ENCODE measurements at places on chromosomes 5 and 9.

DNA sequence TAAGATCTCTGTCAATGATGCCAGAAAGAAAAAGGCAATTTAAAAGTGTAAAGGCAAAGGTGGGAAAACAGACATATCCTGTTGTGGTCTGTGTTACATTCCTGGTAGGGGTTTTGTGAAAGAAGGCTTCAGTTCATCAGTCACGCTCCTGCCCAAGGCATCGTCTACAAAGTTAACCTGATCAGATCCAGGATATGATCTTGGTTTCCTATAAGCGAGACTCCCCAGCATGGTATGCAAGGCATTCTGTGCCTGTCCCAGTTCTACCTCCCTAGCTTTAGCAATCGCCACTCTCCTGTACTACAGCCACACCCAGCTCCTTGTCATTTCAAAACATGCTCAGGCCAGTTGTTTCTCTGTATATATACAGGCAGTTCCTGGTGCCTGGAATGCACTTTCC, 58.0 kb upstream of the PTPN3 start:
- no peak for DNase-seq

DNA sequence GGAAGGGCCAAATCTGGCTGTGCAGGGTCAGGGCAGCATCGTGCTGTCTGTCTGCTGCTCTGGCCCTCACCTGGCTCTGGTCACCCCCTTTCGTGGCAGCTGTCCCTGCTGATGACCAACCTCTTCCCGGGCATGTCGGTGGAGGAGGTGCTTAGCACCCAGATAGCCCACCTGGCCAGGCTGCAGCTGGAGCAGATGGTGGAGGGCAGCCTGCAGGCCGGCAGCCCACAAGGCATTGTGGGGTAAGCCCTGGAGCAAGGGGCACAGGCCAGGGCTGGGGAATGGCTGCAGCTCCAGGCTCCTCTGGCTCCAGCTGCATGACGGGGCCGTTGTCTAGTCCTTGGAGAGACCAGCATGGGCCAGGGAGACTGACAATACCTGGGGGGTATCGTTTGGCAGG, 8.2 kb downstream of the TOR2A start:
- no peak for DNase-seq

GRCh38 chr9:34034698-34035065, 14.0 kb downstream of the UBAP2 start:
- no peak for DNase-seq

- no peak for DNase-seq
Measured at GRCh38 chr9:137006116-137007003, 10.0 kb upstream of the CLIC3 start.

DNA sequence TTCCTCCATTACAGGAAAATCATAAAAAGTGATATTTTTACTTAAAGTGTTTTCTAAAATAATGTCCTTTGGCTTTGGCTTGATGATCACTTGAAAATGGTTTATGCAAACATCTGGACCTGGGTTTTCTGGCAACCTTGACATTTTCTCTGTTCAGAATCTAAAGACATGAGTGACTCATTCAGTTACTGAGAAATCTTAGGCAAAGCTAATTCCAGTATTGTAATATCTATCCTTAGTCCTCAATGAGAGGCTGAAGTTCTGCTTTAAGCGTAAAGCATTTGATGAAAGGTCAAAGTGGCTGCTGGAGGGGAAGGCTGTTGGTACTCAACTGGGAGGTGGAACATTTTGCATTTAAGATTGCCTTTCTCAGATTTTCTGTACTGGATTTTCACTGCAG, 2.3 kb downstream of the MAN2A1 start:
- no peak for DNase-seq

DNA sequence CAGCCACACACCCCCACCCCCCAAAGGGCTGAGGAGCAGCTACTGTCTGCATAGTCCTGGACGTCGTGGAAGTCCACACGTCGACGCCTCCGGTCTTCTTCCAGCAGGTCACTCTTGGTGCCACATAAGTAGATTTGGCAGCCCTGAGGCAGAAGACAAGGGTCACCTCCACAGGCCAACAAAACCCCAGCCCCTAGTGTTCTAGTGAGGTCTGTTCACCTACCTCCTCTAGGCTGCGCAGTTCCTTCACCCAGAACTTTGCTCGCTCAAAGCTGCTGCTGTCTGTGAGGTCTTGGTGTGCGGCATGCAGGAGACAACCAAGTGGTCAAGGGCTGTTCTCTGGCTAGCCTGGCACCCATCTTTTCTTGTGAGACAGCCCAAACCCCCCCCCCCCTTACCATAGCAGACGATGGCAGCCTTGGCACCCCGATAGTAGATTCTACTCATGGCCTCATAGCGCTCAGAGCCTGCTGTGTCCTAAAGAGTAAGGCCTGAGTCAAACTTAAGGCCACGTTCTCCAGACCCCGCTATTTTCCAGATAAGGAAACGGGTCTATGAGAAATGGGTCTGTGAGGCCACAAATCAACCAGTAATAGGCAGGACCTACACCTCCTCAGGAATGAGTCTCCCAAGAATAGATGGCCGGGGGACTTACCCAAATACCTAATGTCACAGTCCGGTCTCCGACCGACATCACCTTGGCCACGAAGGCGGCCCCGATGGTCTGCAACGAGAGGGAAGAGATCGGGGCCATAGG, 987 bp downstream of the RAB24 start:
- no peak for DNase-seq

DNA sequence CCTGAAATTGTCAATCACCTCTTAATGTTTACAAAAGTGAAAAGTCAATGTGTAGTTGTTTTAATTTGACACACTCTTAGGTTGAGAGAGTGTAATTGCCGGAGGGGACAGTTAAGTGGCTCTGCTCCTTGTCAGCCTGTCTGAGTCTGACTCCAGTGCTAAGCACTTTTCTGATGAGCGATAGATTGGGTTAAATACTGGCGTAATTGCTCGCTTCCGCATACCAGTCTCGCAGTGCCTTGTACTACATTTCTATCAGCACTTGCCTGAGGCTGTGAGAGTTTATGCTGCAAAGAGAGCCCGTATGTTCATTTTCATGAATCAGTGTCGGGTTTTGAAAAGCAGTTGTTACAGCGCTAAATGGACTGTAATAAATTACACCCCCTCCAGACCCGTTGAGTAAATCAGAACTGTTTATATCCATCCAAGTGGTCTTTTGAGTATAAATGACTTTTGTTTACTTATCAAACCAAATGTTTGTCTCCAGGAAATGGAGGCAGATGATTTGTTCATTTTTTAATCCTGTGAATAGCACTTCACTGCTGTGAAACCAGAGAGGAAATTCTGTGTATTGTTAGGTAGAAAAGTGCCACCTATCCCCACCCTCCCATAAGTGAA, 41.0 kb upstream of the DMRT3 start:
- no peak for DNase-seq

DNA sequence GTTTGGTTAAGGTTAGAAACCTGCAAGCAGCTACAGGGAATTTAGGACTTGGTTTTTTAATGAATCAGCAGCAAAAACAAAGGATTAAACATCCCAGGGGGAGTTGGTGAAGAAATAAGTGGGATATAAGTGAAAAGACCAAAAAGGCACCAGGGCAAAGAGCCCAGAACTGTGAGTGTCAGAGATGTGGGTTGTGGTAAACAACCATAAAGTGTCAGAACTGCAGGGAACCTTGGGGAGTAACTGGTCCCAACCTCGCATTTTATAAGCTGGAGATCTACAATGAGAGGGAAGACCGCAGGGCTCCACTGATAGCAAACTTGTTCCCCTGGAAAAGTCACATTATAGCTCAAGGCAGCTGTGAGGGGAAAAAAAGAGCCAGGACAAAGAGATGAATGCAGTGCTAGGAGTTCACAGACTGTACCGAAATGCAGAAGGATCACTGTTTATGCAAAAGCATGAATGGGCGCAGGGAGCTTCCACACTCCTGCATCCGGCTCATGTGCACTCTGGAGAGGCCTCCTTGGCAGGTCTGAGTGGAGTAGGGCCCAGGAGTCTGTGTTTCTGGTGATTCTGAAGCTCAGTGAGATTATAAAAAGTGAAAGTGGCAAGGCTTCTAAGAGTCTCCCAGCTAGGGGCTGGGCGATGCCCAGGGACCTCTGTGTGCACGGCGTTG, 156.3 kb downstream of the GOLPH3 start:
- no peak for DNase-seq

DNA sequence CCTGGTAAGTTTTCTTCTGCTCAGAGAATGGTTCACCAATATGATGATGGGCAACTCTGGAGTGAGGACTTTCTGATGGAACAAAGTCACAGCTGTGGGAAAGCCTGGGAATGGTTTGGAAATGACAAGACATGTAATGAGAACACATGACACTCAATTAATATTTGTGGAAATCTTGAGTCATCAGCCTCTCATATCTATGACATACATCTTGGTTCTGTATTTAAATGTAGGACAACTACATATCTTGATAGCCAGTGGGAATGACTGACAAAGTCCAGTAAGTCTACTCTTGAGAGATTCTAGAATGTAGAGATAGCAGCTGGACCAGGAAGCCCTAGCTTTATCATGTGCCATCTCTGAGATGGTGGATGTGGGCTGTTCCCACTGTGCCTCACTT, 85.5 kb downstream of the PALM2AKAP2 start:
- DNase-seq, result no peak

DNA sequence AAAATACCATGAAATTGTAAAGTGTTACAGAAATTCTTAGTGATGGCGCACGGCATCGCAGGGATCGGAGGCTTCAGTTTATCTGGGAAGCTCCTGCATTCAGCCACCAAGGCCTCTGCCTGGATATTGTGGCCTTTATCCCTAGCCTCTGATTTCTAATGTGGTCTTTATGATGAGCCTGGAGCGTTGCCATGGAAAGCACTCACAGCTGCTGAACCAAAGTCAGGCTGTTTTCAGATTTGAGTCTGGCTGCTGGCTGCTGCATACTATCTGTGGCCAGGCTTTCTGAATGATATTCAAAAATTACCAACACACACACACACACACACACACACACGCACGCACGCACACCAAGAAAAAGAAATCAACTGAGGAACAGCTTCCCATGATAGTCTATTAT, 101.1 kb upstream of the ZNF366 start:
- no peak for DNase-seq

DNA sequence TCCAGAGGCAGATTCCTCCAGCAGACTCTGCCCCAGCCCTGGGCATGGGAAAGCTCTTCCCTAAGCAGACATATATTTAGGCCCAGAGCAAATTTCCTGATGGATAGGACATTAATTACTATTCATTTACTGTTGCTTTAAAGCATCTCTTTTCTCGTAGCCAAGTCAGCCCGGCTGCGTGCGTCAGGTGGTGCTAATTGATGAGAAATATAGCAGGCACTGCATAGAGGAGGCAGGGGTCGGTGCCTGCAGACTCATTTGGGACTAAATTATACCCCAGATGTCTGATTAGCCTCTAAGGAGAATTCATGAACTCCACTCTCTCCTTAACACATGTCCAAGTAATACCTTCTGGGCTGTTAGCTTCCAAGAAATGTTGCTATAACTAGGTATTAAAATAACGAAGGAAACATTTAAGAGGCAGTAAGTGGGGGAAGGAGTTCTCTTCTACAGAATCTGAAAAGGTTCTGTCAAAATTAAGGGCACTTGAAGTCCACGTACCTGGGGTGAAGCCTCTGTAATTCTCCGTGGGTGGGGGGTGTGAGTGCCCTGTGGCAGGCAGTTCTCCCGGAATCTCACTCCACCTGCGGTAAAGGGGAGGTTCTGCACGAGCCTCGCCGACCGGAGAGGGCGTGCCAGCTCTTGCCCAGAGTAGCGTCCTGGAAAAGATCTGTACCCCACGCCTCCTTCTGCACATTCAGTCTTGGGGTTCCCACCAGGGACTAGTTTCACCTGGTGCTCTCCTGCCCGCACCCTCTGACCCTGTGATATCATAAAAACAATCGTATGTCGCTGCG, 115.9 kb upstream of the FCN2 start:
- DNase-seq, result no peak

GRCh38 chr5:7047511-7048261, 334.5 kb downstream of the TENT4A start:
- DNase-seq, result no peak

- DNase-seq, result no peak
Measured at GRCh38 chr5:14062178-14062577, 81.0 kb upstream of the TRIO start.

DNA sequence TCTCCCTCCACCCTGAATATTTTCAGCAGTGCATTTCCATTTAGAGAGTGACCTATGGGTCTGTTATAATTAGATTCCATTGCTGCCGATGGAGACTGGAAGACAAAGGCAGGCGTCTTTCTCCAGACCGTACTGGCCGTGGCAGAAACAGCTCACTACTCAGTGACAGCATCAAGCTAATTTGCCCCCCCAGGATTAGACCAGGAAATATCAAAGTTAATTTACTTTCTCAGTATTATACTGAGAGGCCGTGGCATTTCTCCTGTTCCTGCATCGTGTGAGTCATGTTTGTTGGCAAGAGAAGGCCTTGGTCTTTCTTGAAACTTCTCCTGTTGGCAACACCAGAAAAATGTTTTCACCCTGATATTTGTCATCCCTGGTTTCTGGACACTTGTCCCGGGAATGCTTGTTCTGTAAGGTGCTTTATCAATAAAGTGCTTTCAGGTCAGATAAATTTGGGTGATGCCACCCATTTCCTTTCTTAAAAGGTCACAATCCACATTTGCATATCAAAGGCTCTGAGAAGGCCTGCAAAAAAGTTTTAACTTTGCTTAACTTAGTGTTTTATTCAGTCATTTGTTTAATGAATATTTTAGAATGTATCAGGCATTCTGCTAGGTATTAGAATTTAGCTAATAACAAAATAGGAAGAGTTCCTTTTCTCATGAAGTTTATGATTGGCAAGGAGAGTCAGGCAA, 28.4 kb downstream of the SV2C start:
- no peak for DNase-seq

GRCh38 chr5:82798676-82799075, 278.5 kb downstream of the TMEM167A start:
- no peak for DNase-seq

DNA sequence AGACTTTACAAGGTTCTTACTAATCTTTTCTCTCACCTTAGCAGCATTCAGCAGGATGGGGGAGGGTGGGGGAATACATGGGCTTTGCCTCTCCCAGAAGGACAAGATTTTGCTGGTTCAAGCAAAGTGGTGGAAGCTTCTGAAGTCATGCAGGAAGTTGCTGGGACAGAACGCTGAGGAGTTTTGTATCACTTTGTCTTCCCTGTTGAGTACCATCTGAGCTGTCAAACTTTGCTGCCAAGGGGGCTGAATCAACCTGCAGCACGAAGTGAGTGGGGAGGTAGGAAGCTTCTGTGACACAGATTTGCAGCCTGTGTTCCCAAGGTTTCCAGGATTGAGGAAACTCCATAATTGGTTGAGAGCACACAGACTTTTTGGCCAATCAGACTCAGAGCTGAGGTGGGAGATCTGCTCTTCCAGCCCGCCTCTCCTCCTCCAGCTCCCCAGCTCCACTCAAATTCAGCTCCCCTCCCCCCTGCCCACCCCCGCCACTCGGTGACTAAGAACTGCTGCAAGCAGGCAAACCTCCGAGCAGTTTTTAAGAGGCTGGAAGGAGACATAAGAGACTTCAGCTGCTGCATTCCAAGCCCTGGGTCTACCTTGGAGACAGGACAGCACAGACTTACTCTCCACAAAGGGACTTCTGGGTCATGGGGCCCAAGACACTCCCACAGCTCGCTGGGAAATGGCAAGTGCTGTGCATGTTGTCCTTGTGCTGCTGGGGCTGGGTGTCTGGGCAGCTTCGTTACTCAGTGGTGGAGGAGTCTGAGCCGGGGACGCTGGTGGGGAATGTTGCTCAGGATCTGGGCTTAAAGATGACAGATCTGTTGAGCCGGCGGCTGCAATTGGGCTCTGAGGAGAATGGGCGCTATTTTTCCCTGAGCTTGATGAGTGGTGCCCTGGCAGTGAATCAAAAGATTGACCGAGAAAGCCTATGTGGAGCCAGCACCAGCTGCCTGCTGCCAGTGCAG, at the start of gene PCDHGC5:
Gene PCDHGC5, plus strand, starts transcription at position 491 of the 971 bp plus-strand sequence. Its CDS starts 160 bp downstream, at position 651.
- DNase-seq, result no peak

All from stimulated activated CD4-positive, alpha-beta T cell treated with anti-CD3 and anti-CD28 coated beads, Interleukin-2, amount 100 ng/mL, for 48 hours (primary cell).